ENCODE measurements at places on chromosomes 12 and 14.

DNA sequence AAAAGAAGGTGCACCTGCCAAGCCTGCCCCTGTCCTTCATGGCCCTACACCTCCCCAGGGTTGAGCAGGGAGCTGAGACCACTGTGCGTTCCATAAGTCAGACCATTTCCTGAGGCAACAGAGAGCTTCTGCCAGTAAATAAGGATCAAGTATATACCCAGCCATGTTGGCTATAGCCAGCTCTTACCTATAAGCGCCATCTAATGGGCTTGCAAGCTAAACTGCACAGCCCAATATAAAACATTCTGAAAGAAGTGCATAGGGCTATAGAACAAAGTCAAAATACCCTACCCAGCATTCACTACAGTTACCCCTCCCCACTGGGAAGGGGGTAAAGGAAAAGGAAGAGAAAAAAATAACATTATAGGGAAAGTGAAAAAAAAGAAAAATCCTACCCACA lies 59.3 kb upstream of the SCAF11 start:
- DNase-seq = no peak

DNA sequence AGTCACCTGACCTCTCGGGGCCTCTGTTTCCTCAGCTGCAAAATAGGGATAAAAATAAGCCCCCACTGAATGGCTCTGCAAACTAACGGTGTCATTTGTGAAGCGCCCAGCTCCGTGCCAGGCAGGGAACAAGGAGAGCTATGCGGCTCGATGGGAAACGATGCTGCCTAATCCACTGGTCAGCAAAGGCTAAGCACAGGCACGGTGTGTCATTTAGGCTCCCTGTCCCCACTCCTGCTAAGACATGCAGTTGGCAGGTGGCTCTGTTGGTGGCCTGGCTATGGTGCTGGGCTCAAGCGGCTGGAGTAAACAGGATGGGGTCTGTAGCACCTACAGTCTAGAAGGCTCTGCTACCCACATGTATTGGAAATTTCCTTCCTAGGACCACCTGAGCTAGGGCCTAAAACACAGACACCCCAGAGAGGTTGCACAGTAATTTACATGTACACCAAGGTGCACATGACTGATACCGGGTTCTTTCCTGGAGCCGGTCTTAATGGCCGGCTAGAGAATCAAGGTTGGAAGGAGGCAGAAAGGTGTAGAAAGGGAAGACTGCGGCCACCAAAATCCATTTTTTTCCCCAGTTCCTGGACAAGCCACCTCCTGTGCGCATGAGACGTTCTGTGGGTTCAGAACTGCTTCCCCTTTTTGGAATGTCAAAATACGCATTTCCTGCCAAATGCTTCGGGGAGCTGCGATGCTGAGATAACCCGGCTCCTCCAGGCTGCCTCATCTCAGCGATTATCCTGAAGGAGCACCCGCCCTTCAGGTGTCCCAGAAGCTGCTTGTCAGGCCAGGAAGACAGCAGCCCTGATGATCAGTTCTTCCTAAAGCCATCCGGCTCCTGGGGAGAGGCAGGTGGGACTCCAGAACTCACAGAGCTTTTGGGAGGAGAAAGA lies 1.0 kb downstream of the CACNA2D4 start:
- no peak for DNase-seq

- DNase-seq = no peak
Observed at GRCh38 chr12:8822298-8822697, at the start of gene A2ML1. TSS of gene A2ML1 (plus strand) at chr12:8822621. CDS start at chr12:8822652, 31 bp downstream.

- no peak for DNase-seq
Observed at GRCh38 chr12:53952335-53952694, 2.4 kb upstream of the HOXC12 start.

GRCh38 chr12:89469361-89469760 lies 55.2 kb downstream of the GALNT4 start:
- DNase-seq = peak; percentile 10

- DNase-seq = no peak
Observed at GRCh38 chr12:93430280-93430679, 11.5 kb downstream of the UBE2N start.

DNA sequence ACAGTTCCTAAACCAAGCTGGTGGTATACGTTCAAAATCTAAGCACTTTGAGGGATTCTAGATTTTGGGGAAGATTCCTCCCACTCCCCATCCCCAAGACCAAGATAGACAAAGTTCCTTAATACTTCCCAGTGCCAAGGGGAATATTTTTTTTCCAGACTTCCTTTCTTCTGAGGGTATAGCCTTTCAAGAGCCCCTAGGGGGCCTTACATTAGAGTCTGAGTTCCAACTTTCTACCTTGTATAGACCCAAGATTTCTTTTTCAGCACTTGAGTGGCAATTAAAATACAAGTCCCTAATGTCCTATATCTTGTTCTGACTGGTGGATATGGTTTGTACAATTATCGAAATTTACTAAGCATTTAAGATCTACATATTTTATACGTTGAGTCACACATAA lies 28.7 kb upstream of the SOS2 start:
- DNase-seq = no peak

DNA sequence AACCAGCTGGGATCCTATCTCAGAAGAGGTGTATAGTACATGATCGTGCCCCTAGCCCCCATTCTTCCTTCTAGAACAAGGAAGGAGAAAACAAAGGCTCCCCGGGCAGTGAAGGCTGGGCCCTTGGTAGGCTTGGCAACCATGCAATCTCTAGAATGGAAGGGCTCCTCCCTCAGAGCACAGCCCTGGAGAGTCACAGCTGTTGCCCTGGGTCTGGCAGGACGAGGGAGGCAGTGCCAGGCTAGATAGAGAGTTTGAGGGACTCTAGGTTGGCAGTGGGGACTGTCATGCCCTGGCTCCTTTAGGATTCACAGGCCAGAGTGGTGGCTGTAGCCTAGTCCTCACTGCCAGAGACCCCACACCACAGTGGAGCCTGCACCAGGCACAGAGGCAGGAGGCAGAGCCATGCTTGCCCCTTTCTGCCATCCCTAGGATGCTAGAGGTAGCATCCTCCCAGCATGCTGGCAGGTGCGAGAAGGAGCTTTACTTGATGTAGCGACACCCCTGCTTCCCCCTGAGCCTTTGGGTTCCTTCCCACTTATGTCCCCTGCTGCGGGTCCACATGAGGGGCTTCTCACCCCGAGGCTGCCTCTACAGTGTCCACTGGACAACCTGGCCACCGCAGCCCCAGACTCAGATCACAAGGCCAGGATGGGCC lies 33.4 kb upstream of the CIPC start:
- DNase-seq = no peak

GRCh38 chr12:25256005-25256404 lies 5.3 kb upstream of the KRAS start:
- no peak for DNase-seq

GRCh38 chr12:95998611-95999286 lies 2.6 kb upstream of the HAL start:
- peak; percentile 31 for DNase-seq

- DNase-seq = no peak
Observed at GRCh38 chr14:72443256-72443655, 450.6 kb downstream of the DPF3 start.

- DNase-seq = peak; percentile 89
Observed at GRCh38 chr12:132489602-132490266, at the start of gene FBRSL1. TSS of gene FBRSL1 (plus strand) at chr12:132490151.

DNA sequence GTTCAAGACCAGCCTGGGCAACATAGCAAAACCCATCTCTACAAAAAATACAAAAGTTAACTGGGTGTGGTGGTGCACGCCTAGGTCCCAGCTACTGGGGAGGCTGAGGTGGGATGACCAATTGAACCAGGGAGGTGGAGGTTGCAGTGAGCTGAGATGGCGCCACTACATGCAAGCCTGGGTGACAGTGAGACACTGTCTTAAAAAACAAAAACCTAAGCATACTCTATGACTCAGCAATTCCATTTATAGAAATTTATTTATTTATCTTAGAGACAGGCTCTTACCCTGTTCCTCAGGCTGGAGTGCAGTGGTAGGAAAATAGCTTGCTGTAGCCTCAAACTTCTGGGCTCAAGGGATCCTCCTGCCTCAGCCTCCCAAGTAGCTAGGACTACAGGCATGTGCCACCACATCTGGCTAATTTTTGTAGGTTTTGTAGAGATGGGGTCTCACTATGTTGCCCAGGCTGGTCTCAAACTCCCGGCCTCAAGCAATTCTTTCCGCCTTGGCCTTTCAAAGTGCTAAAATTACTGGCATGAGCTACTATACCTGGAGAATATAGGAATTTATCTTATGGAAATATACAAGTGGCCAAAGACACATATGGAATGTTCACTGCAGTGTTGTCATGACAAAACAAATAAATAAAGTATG lies 43.3 kb downstream of the NCKAP5L start:
- no peak for DNase-seq

DNA sequence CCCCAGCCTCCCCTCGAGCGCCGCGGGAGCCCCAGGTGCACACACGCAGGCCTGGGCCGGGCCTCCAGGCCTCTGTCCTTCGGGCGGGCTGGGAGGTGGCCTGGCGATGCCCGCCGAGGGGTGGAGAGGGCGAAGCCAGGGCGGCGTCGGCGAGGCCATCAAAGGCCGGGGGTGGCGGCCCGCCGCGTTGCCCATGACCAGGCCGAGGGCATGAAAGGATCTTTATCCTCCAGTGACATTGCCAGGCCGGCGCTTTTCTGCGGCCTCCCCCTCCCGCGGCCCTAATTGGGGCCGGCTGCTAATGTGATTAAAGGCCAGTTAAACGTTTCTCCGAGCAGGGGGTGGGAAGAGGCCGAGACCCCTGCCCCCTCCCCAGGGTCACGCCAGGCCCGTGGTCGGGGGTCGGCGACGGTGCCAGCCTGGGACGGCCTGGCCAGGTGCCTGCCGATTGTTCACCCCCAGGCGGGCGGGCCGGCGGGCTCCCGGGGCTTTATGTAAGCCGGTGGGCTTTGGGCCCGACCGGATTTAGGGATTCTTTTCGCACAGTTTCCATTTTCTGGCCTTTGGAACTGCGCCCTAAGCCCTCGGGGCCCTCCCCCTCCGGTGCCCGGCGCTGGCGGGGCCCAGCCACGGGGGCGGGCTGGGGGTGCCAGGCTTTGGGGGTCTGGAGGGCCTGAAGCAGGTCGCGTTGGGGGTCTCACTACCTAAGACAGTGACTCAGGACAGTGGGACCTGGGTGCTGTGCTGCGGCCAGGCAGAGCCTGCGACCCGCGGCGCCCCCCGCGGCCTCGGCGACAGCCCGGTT lies 103.2 kb upstream of the DIO3 start:
- DNase-seq = no peak

DNA sequence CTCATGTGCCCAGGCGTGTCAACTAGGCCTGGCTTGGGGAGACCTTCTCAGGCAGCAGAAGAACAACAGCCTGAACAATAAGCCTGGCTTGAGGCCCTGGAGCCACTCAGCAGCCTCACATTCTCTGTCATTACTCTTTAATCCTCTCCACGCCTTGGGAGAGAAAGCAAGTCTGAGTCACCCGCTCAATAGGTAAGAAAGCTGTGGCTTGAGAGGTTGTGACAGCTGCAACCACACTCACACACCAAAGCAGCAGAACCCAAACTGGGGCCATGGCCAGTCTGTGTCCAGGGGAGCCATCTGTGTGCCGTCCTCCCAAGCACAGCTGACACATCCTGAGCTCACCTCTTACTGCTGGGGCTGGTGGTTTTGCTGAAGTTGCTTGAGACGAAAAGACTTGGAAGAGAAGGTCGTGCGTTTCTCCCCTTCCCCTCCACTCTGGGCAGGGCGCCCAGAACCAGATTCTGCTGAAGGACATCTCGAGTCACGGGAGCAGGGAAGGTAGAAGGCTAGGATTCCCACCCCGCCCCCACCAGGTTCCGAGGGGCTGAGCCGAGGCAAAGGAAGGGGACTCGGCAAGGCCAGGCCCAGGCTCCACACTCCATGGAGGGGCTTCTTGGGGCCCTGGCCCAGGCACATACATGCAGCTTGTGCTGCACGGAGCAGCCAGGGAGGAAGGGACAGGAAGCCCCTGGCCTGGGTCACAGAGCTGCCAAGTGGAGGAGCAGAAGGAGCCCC lies 5.5 kb downstream of the TMEM63C start:
- no peak for DNase-seq

- no peak for DNase-seq
Observed at GRCh38 chr14:95330591-95331370, 11.1 kb upstream of the CLMN start.

DNA sequence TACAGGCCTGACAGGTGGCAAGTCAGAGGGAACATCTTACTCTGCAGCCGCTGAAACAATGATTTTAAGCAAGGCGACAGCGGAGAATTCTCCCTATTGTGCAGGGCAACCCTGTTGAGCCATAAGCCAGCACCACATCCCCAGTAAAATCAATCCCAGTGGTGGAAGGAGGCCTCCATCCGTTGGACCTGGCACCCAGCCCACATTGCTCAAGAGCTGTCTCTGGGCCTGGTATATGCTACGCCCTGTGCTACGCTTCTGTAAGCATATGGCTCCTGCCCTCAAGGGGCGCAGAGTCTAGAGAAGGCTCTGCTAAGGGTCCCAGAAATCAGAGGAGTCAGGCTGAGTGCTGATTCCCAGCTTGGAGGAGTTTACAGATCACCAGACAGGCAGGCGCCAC lies 265.5 kb downstream of the CACNA1C start:
- DNase-seq = no peak

DNA sequence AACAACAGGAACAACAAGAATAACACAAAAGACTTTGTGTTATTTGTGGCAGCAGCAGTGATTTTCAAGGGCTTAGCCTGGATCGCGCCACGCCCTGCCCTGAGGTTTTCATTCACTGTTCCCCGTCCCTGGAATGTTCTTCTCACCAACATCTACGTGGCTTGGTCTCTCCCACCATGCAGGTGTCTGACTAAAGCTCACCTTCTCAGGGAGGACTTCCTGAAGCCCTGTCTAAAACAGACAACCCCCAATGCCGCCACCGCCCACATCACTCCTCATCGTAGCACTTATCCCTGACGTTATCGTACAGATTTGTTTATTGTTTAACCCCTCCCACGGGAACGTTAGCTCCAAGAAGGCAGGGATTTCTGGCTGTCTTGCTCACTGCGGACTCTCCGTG lies 40.4 kb downstream of the P2RX4 start:
- no peak for DNase-seq

- no peak for DNase-seq
Observed at GRCh38 chr14:53491256-53491883, 338.2 kb upstream of the DDHD1 start.

- no peak for DNase-seq
Observed at GRCh38 chr12:32062881-32063280, 43.8 kb upstream of the BICD1 start.

DNA sequence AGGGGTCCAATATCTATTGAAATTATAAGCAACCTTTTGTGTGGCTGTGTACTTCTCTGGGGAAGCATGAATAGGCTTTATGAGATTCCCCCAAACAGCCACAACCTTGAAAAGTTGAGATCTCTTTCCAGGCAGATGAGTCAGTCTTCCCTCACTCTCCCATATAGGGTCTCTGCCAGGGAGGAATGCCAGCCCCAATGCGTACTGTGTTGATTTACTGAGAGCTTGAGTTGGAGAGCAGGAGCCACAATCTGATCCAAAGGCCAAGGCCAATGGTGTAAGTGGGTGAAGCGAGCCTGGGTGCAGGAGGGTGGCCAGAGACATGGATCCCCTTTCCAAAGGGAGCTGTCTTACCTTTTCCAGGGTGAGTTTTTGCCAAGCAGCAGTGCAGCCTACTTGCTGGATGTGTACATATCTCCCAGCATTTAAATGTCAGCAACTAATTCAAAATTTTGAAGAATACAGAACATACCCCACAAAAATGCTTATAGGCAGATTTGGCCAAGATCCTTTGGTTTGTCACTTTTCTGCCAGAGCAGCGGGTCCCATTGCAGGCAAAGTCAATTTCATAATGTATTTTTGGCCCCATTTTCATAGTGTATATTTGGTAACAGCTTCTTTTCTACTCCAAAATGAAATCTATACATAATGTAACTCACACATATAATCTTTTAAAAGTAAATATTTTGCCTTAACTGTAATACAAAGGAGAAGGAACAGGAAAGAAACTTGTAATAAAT lies 88.2 kb downstream of the TBC1D30 start:
- no peak for DNase-seq
